ENCODE measurements at places on chromosomes 4 and X.

- DNase-seq, result no peak
Measured at GRCh38 chr4:8509311-8509950, 68.9 kb downstream of the TRMT44 start.

DNA sequence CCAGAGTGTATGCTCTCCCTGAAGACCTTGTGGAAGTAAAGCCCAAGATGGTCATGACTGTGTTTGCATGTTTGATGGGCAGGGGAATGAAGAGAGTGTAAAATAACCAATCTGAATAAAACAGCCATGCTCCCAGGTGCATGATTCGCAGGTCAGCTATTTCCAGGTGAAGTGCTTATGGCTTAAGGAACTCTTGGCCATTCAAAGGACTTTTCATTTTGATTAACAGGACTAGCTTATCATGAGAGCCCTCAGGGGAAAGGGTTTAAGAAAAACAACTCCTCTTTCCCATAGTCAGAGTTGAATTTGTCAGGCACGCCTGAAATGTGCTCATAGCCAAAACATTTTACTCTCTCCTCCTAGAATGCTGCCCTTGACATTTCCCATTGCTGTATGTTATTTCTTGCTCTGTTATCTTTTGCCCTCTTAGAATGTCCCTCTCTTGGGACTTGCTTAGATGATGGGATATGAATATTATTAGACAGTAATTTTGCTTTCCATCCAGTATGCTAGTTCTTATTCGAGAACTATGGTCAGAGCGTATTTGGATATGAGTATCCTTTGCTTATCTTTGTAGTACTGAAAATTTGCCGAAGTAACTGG lies 88.6 kb downstream of the PLS3 start:
- DNase-seq, result no peak

- no peak for DNase-seq
Measured at GRCh38 chrX:122464341-122464740, 719.7 kb upstream of the GRIA3 start.

GRCh38 chr4:9849538-9849920 lies 68.1 kb downstream of the DRD5 start:
- DNase-seq, result no peak

DNA sequence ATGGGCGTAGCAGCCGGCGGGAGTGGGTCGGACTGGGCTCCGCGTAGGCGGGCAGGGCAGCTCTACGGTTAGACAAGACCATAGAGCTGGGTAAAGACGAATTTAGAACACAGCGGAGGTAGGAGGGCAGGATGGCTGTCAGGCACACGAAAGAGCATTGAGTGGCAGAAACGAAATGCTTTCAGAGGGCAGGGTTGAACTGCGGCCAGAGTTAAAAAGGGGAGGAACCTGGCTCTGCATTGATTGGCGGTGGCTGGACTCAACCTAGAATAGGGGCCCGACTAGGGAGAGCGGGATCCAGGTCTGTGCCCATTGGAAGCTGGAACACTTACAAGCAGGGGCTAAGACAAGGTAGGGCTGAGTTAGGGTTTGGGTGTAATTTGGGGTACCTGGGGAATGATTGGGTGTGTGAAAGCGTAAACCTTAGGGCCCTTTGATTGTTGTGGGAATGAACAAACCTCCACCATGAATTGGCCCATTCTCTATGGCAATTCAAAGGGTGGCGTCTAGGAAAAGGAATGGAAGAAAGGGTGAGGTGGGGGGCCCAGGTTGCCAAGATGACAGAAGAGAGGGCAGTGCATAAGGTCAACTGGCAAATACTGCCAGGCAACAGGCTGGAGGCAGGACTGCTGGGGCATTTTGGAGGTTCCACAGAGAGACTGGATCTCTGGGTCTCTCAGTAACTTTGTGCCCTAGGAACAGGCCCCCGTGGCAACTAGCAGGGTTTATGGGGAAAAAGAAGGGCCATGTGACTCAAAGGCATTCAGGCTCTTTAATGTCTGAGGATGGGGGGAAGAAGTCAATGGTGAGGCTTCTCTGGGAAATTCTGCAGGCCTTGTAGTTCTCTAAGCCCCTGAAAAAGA lies 911 bp upstream of the ELK1 start:
- DNase-seq, result no peak

DNA sequence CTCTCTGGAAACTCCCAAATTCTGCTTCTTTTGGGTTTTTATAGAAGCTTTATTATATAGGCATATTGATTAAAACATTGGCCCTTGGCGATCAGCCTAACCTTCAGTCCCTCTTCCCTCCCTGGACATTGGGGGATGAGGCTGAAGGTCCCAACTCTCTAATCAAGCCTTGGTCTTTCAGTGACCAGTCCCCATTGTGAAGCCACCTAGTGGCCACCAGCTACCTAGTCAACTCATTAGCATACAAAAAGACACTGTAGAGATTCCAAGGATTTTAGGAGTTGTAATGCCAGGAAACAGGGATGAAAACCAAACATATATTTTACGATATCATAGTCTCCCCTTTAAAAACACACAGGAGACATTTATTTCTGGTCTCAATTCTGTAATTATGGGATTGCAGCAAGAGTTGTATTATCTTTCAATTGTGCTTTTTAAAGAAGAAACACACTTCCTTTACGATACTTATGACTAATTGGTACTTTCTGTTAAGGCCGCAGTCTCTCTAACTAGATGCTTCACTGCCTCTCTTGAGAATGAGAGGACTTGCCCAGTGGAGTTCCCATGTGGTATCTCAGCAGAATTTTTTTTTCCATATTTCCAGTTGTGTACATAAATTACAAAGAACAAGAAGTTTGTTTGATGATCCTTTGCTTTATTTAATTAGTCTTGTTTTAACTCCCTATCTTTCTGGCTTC lies 58.2 kb downstream of the WDR17 start:
- DNase-seq, result peak; percentile 40

- DNase-seq, result no peak
Measured at GRCh38 chrX:131862321-131862720, 160.8 kb upstream of the STK26 start.

GRCh38 chr4:142781114-142781513 lies 65.0 kb downstream of the INPP4B start:
- no peak for DNase-seq

DNA sequence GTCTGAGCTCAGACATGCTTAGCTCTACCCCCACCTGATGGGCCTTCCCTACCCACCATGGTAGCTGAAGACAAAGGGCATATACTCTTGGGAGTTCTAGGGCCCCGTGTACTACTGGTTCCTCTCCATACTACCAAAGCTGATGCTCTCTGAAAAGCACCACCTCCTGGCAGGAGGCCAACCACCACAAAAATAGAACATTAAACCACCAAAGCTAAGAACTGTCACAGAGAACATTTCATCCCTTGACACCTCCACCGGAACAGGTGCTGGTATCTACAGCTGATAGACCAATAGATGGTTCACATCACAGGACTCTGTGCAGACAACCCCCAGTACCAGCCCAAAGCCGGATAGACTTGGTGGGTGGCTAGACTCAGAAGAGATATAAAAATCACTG lies 13.4 kb downstream of the EDA2R start:
- DNase-seq, result no peak

Data from posterior cingulate gyrus (tissue), 11 donors.